Dermis blood vessel endothelial cell (primary cell): ENCODE measurements at places on chromosomes 1 and 21. TPM values are rescaled to one million over a fixed set of nuclear protein-coding genes. Genes with fewer than 3 reads are reported as not detected.

DNA sequence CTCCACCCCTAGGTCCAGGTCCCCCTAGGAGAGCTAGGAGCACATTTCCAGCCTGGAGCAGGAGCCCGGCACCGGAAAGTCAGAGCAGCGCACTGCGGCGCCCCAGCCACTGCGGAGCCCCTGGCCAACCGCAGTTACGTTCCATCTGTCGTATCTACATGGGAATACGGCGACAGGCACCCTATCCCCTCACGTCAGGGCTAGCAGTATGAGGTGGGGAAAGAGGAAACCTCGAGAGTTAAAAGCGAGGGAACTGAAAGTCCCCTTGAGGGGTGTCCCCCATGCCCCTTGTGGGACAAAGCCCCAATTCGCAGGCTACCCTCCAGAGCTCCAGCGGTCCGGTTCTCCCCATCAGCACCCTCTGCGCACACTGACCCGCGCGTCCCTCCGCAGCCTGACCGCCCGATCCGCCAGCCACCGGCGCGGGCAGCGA, 995 bp downstream of the COLGALT2 start:
- DNase-seq: peak; percentile 16

GRCh38 chr1:186055846-186056245, 319.2 kb downstream of the TPR start:
- DNase-seq: no peak

DNA sequence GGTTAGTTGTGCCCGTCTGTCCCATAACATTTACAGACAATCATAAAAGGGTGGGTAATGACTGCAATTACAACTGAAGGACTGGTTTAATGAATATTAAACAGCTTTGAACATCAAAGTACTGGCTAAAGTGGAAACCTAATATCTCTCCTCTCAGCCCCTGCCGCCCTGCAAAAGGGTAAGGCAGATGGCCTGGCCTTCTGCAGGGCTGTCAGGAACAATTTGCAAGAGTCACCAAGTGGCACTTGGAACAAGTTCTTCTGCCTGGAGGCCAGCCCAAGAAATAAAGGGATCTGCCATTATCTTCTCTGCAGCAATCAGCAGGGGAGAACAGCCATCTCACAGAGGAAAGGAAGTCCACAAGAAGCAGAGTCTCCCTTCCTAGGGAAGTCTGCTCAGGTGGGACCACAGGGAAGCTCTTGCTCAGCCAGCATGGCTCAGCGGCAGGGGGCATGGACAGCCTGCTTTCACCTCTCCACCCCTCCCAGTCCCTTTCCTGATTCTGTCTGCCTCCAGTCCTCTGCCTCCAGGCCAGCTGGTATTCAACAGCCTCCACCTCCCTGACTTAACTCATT, 96.1 kb downstream of the TRABD2B start:
- no peak for DNase-seq

DNA sequence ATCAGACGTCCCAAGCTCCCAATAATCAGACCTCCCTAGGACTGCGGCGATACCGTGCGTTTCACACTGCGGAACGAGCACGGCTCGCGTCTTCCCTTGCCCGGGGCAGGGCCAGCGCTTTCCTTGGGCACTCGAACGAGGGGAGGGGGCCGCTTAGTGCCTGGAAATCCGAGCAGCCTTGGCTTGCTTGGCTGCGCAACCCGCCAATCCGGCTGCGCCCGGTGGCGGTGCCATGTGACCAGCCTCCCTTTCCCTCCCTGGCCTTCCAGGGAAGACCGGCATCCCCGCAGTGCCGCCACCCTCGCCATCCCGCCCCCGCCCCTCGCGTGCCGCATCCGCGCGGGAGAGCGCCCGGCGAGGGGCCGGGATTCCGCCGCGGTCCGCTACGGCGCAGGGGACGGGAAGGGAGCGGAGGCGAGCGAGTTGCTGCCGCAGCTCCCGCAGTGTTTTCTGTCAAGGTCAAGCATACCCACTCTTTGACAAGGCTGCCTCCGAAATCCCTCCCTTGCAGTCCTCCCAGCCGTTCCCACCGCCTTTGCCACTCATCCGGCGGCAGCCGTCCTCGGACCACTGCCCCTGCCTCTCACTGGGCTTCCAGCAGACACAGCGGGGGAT, 8.3 kb upstream of the RNF19B start:
- peak; percentile 77 for DNase-seq

DNA sequence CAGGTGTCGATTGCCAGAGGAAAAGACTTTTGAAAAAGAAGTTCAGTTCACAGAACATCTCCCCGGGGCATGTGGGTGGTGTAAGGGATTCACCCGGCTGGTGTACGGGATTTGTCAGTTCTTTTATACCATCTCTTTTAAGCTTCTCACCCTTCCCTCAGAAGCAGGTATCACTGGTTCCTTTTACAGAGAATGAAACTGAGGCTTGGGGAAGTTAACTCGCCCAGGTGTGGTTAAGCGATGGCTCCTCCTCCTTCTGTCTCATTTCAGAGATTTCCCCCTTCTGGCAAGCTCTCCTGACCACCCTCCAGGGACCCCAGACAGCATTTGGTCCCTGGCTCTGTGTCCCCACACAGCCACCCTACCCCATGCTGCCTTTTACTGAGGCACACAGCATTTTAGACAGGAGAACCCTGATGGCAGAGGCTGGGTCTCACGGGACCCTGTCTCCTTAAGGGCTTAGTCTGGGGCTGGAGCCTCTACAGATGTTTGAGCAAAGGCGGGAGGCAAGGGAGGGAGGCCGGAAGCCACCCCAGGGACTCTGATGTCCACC, 2.8 kb upstream of the ECE1 start:
- DNase-seq: no peak

DNA sequence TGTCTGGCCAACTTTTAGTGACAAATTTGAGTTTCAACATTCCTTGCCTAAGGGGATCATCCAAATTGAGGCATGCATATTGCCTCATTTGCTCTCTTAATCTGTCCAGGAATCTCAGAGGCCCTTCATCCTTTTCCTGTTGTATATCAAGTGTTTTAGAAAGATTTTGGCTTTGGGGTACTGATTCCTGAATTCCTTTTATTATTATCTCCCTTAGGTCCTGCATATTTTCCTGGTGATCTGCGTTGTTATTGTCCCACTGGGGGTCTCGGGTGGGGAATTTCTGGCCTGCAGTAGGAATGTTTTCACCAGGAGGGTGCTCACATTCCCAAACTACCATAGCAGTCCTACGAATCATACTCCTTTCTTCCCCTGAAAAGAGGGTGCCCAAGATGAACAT, 4.4 kb upstream of the AADACL3 start:
- DNase-seq: no peak

DNA sequence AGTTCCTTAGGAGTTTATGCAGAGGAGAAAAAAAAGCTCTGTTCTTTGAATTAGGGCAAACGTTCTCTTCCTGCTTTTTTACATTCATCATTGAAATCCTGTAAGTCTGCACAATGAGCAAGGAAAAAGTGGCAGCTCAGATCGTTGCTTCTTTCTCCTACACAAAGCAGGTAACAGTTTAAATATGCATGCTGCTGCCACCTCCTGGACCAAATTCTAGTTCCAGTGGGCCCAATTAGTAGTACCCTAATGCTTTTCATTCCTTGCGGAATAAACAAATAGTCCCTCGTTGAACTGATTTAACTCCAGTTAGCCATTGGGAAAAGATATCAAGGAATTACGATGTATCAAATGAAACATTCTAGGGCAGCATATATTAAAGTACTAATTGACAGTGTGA, 20.1 kb downstream of the YTHDF2 start:
- DNase-seq: peak; percentile 45

GRCh38 chr1:36350659-36351226, 27.3 kb upstream of the EVA1B start:
- DNase-seq: peak; percentile 79

DNA sequence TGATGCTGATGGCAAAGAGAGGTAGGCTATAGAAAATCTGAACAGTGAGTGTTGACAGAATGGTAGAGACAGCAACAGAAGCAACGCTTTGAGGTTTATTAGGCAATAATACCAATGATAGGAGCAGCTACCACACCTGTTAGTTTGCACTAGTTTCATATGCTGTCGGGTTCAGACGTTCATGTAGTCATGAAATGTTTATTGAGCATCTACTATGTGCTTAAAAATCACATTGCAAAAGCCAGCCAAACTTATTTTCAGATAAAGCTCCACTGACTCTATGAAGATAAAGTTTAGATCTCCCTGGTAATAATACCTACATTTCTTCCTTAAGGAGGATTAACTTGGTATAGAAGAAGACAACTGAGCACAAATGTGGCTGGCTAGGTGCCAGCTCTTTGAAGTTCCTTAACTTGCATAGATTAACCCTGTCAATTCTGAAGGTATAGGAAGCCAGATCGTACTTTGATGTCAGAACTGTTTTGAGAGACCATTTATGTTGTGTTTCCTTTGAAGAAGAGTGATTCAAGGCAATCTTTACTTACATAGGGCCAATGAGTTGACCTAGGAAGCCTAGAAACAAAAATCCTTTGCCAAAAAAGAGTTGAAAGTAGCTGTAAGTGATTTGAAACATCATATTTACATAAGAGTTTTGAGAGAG, 71.5 kb downstream of the DISP1 start:
- DNase-seq: no peak

GRCh38 chr1:11855430-11855829, 3.3 kb downstream of the NPPB start:
- DNase-seq: no peak

DNA sequence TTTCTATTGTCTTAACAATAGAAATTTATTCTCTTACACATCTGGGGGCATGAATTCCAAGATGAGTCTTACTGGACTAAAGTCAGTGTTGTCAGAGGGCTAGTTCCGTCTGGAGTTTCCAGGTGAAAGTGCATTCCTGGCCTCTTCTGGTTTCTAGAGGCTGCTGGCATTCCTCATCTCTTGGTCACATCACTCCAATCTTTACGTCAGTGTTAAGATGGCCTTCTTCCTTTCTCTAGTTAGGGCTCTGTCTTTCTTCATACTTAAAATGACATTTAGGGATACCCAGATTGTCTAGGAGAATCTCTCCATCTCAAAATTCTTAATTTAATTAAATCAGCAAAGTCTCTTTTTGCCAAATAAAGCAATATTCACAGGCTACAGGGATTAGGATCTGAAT, 13.3 kb upstream of the PDC start:
- DNase-seq: no peak

GRCh38 chr1:8902765-8903164, 24.3 kb upstream of the ENO1 start:
- DNase-seq: no peak

DNA sequence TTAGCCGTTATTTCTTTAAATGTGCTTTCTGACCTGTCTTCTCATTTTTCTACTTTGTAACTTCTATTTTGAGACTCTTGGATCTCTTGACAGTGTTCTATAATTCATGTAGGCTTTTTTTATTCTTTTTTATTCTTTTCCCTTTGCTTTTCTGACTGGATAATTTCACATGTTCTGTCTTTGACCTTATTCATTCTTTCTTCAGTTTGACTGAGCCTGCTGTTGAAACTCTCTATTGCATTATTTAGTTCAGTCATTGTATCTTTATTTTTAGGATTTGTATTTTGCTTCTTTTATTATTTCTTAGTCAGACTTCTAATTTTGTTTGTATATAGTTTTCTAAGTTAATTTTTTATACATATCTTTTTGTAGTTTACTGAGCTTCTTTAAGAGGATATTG, 66.1 kb downstream of the DNAH14 start:
- DNase-seq: no peak

DNA sequence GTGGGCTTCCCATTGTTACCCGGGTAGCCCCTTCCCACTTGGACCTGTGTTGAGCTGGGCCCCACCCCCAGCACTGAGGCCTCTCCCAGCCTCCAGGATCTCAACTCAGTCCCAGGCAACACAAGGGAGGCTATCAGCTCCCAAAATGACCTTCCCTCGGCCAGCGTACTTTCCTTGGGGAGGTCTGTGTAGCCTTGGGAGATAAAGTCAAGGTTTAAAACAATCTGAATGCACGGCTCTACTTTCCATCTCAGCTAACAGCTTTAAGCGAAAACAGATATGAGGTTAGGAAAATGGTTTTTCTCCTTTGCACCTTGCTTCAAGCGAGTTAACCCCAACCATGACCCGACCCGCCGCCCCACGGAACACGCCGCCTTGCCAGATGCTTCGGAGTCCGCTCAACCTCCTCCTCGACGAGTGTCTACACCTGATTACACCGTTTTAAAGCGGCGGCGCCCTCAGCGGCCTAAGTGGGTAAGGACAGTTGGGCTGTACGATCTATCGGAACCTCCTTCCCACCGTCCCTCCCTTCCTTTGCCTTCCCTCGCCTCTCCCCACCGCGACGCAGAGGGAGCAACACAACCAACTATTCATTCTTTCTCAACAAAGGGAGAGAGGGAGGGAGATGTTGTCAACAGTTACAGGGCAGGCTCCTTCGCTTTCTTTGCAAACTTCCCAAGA, 1.1 kb downstream of the BCAR3 start:
- peak; percentile 92 for DNase-seq

DNA sequence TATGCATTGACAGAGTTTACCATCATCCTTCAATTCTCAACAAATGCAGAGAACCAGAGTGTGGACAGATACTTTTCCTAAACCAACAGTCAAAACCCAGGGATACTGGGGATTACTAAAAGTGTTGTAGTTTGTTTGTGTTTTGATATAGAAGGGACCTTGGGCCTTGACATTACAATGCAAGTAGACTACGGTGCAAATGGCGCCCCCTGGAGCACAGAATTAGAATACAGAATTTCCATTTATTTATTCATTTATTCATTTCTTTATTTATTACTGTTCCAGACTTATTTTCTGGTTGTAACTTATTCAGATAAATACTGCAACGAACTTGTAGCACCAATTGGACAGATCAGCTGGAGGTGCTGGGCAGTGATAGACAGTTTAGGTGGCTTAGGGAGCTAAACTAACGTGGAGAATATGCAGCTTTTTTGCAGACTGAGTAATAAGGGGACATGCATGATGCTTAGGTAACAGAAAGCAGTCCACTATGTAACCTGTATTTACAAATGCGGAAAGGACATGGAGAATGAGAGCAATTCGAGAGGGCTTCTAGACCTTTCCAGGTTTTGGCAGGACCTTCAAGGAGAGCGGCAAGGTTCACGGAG, 42.6 kb downstream of the KIRREL1 start:
- DNase-seq: peak; percentile 83

GRCh38 chr1:77322061-77322900, 40.5 kb downstream of the AK5 start:
- peak; percentile 24 for DNase-seq

- DNase-seq: no peak
Observed at GRCh38 chr1:159007726-159008125, 2.0 kb upstream of the IFI16 start.

- DNase-seq: no peak
Observed at GRCh38 chr1:66182551-66183178, 351.3 kb upstream of the SGIP1 start.

GRCh38 chr1:240914506-240914905, 302.6 kb upstream of the GREM2 start:
- DNase-seq: no peak

The MARK1 gene
- total RNA-seq: 1.7 and 2.3 TPM in 2 replicates

The REN gene
- not detected in 2 replicates for total RNA-seq

The HES3 gene
- not detected in 2 replicates for total RNA-seq

The PAPPA2 gene
- under 0.01 and 0.05 TPM in 2 replicates for total RNA-seq

The TTLL7 gene
- total RNA-seq: 2.0 and 2.2 TPM in 2 replicates

The HTR6 gene
- total RNA-seq: not detected in 2 replicates

The FCGR2B gene
- total RNA-seq: not detected in 2 replicates

The OR6N1 gene
- total RNA-seq: not detected in 2 replicates

The PPT1 gene
- 53.3 and 101 TPM in 2 replicates for total RNA-seq
